ENCODE measurements at places on chromosomes 3 and 15.

GRCh38 chr3:195087328-195087727 is 183.6 kb downstream of the XXYLT1 start:
- DNase-seq = no peak

- no peak for DNase-seq
Observed at GRCh38 chr3:127710155-127710941, 37.6 kb downstream of the ABTB1 start.

GRCh38 chr3:10006762-10007090 is 19.5 kb upstream of the FANCD2 start:
- DNase-seq = no peak

GRCh38 chr3:46542801-46543201 is 23.3 kb downstream of the LRRC2 start:
- no peak for DNase-seq

GRCh38 chr3:161879470-161879869 is 382.9 kb downstream of the OTOL1 start:
- no peak for DNase-seq

DNA sequence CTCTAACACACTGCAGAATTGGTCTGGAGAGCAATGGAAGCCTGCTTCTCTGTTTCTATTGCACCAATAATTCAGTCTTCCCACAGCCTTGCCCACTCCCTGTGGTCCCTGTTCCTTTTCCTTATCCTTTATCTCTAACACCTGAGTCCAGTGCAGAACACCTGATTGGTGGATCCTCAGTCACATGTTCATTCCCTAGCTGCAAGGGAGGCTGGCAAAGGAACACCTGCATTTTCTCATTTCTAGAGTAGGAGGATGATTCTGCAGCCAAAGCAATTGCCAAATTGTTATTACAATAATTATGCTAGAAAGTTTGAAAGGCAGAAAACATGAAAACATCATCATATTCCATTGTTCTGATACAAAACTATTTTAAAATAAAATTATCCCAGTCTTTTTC is 83.8 kb upstream of the SAMMSON start:
- no peak for DNase-seq

DNA sequence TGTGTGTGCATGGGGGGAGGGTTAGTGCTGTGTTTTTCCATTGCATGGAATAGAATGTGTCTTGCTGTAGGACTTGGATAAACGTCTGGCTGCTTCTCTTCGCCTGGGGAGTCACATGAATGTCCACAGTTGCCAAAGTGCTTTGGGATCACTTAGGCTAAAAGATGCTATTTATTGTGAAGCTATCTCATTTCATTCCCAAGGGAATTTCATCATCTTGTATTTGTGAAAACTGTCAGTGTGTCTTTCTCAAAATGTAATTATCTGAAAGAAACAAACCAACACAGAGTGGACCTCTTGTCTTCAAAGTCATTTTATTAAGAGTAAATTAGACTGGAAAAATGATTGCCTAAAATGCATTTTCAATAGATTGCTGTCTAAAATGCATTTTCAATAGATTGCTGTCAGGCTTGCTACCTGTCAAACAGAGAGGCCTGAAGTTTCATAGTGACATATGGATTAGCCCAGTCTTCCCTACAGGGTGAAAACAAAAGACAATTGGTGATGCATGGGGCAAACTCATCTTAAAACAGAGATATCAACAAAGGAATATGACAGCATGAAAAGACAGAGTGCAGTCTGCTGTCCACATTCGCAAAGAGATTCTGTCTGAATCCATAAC is 117.1 kb upstream of the GOLIM4 start:
- no peak for DNase-seq

DNA sequence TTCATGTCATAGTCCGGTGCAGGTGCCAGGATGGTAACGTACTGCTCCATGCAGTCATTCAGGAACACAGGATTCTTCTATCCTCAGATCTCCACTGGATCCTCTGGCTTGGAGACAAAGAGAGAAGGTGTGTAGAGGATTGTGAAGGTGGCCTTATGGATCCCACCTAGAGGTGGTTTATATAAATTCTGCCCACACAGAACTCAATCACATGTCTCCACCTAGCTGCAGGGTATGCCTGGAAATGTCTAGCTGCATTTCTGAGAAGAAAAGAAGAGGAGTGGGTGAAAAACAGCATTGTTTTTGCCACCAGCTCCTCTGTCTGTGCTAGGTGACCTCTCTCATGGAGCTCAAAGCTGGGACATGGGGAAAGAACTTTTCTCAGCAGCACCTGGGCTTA is 478.7 kb downstream of the PDCD6IP start:
- DNase-seq = no peak

DNA sequence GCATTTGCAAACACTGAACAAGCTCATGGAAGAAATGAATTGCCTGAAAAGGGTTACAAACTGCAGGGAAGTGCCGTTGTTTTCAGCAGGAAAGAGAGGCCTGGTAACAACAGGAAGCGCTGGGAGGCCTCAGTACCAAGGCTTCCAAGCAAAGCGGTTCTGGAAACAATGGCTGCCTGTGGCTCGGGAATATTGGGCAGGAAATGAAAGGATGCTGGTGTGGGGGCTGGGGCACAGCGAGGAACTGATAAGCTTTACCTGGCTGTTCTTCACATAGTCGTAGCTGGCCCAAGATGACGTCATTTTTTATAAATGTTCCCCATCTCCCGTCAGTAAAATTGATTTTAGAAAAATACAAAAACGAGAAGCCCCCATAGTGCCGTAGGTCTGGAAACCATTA is 55.9 kb downstream of the ARHGAP31 start:
- no peak for DNase-seq

DNA sequence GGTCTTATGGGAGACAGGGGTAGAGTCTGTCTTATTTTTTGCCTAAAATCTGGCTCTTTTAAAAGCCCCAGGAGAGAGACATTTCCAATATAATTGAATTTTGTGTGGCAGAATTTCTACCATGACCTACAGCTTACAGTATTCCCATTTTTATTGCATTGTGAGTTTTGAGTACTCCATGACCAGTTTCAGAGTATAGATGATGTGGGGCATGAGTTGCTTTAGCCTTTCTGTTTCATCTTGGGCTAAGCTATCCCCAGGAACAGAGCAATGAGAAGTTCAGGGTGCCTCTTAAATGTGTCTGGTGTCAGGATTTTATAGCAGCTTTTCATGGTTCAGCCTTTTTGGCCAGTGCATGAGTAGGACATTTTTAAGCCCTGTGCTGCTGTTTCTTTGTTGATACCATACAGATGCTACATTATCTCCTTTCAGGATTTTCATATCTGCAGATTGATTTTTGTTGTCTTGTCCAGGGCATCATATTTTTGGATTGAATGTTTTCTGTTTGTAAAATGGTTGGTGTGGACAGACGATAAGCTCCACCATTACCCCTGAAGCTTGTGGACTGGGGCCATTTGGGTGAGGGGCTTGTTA is 3.5 kb downstream of the ABHD2 start:
- no peak for DNase-seq

All from activated CD4-positive, alpha-beta T cell treated with anti-CD3 and anti-CD28 coated beads for 24 hours (primary cell).